ENCODE measurements at places on chromosomes 11 and 22.

DNA sequence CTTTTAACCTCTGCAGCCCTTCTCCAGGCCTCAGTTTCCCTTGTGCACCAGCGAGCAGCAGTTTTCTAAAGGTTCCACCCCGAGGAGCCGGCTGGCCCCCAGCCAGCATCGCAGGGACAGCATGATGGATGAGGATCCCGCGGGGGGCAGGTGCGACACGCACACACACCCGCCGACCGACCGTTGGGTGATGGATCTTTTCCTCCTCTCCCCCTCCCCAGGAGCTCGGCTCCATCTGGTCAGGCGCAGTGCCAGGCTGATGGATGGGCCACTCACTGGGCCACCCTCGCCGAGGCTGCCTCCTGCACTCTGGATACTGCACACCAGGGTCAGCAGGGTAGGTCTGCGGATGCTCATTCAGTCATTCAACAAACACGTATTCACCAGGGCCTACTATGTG, 12.8 kb upstream of the CABP7 start:
- DNase-seq, result no peak

GRCh38 chr11:86811637-86812321, 11.4 kb downstream of the PRSS23 start:
- no peak for DNase-seq

DNA sequence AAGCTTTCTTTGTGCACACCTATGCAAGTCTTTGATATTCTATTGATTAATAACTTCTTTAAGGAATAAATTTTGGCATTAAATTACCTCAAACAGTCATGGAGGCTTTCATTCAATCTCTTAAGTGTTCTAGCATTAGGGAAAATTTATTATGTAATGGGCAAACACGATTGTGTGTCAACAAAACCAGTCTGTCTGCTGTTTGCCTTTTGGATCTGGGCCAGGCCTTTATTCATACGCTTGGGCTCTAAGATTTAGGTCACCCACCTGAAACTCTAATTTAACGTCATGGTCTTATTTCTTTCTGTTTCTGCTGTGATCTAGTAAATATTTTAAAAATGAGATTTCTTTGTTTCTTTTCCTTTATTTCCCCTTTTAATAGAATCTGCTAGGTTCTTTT, 1270.6 kb downstream of the LRRC4C start:
- DNase-seq, result no peak

DNA sequence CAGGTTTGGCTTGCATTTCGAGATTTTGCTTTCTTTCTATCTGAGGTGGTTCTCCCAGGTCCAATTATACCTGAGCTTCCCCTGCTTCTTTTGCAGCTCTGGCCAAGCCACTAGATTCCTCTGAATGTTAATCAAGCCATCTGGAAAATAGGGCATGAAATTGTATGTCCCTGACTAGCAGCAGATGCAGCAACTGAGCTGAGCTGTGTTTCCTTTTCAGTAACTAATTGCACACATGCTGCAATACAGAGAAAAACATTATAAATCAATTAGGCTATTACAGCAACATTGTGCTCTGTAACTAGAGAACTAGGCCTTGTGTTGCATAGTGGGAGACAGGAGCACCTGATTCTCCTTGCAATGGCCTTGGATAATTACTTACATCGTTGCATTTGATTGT, 408.3 kb downstream of the ETS1 start:
- no peak for DNase-seq

GRCh38 chr11:10695833-10696232, 2.3 kb upstream of the IRAG1 start:
- no peak for DNase-seq

DNA sequence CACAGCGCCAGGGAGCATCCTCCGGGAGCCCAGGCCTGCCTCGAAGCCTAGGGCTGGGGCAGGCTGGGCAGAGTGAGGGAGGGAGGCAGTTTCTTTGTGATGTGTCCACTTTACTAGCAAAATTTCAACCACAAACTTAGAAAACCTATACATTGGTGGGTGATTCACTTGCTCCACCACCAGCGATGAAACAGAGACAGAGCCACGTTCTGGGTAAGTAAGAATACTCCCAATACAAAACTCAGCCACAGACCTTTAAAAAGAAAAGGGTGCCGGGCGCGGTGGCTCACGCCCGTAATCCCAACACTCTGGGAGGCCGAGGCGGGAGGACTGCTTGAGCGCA, 22.3 kb downstream of the CDKN1C start:
- no peak for DNase-seq

- DNase-seq, result no peak
Observed at GRCh38 chr11:108865406-108865805, 200.5 kb downstream of the DDX10 start.

DNA sequence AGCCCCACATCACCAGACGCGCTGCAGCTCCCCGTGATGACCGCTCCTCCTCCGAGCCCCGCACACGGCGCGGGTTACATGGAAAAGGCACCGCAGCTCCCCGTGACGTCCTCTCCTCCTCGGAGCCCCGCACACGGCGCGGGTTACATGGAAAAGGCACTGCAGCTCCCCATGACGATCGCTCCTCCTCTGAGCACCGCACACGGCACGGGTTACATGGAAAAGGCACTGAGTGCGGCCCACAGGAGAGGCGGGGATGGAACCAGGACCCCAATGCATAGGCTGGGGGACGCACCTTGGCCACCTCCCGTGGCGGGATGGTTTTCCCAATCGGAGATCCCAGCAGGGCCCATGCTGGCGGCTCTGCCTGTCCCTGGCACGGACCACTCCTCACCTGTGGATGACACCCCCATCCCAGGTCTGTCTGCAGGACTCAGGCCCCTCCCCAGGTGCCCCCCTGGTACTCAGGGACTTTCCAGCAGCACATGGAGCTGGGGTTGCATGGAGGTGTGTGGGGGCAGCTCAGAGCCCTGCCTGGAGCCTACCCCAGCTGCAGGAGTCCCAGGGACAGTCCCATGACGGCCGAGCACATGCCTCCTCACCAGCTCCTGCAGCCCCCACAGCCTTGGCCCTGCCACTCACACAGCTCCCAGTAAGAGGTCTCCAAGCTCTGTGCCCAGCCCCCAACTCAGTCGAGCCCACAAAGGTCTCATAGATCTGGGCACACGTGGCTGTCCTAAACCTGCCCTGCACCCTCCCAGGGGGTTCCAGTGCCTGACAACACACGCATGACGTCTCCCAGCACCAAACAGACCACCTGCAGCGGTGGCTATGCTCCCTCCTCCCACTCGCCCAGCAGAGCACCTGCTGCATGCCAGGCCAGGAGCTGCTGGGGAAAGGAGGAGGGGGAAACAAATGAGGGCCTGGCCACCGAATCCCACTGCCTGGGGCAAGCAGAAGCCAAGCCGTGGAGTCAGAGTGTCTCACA, 166.6 kb downstream of the BRD1 start:
- no peak for DNase-seq

DNA sequence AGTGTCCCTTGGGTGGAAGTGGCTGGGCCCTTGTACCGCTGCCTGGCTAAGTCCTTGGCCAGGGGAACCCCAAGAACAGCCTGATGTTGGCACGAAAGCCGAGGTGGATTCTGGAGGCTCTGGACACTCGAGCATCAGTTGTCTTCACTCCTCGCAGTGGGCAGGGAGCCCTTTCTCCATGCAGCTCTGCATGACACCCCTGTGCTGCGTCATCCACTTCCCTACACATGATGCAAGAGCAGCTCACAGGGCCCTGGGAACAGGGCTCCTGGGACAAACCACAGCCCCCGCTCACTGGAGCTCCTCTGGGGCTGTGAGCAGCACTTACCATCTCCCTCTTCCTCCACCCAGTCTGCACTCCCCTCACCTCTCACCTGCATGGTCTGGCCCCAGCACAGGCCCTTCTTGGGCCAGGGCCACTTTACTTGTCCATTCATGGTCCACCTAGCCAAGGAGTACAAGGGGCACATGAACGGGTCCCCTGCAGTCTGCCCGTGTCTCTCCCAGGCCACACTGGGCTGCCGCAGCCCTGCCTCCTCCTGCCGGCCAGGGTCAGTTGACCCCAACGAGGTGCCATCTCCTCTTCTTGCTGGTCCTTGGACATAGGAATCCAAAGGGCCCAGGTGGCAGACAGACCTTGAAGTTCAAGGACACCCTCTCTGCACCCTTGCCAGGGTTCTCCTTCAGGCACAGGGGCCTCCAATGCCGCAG, 66.5 kb downstream of the IGF2 start:
- DNase-seq, result no peak

DNA sequence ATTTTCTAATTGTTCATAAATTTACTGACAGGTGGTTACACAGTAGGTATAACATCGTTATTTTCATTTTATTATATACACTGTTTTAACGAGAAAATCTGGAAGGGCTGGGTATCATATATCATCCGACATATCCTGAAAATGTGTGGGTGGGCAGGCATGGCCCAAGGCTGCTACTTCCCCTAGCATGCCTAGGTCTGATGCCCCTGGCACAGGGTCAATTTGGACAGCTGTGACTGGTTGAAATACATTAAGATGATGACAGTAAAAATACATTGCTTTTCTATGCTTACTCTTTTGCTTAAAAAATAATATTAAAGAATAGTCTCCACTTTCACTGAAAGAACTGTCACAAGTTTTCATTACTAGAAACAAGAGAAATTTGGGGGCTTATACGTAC, 908.8 kb downstream of the OPCML start:
- DNase-seq, result no peak

Measured in CD8-positive, alpha-beta T cell (primary cell).